BE2C (cell line): ENCODE measurements at places on chromosomes 4 and X.

DNA sequence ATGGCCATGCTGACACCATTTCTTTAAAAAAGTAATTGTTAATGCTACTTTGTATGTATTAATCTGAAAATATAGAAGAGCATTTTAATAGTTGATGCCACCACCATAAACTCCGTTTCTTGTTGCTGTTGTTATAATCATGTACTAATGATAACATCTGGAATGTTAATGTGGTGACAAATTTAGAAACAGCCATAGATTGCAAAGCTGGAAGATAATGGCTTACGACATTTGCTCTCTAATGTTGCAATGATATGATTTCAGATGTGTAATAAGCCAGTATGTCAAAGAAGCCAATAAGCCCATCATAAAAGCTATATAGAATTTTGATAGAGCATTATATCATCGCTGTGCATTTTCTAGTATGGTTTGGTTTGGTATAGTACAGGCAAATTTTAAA lies 579.4 kb upstream of the ZFP42 start:
- no peak for DNase-seq

DNA sequence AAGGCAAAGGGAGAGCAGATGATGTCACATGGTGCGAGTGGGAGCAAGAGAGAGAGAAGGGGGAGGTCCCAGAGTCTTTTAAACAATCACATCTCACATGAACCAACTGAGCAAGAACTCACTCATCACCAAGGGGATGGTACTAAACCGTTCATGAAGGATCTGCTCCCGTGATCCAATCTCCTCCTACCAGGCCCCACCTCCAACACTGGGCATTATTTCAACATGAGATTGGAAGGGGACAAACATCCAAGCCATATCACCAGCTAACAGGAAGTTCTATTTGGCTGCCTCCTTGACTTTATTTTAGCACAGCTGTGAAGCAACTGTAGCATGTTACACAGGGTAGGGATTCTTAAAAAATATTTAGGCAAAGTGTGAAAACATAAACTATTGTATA lies 102.5 kb downstream of the DDIT4L start:
- no peak for DNase-seq

DNA sequence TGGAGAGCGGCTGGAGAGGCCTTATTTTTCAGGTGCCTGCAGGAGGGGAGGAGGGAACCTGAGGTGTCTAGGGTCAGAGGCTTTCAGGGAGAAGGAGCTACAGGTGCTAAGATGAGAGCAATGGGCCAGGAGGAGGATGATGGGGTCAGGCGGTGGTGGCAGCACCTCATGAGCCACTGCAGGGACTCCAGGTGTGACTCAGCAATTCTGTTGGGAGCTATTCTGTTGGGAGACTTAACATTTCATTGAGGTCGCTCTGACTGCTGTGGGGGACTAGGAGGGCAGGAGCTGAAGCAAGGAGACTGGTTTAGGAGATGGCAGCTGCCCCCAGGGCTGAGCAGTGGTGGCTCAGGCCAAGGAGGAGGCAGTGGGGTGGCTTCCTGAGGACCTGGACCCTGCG lies 65.0 kb downstream of the CLDN34 start:
- DNase-seq: no peak

DNA sequence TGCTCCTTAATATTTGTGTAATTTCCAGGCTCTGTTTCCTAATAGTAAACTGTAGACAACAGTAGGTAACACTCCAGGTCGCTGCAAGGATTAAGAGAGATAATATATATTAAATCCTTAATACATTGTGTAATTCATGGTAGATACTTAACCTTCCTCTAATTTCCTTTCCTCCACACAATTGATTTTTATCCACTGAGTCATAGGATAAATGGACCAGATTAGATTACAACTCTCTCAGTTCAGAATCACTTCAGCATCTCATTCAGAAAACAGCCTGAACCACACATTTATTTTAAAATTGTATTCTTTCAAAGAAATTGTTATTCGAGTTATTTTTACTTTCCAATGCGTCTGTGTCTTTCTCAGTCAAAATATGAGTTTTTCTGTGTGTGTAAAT lies 17.1 kb downstream of the GK2 start:
- DNase-seq: no peak

DNA sequence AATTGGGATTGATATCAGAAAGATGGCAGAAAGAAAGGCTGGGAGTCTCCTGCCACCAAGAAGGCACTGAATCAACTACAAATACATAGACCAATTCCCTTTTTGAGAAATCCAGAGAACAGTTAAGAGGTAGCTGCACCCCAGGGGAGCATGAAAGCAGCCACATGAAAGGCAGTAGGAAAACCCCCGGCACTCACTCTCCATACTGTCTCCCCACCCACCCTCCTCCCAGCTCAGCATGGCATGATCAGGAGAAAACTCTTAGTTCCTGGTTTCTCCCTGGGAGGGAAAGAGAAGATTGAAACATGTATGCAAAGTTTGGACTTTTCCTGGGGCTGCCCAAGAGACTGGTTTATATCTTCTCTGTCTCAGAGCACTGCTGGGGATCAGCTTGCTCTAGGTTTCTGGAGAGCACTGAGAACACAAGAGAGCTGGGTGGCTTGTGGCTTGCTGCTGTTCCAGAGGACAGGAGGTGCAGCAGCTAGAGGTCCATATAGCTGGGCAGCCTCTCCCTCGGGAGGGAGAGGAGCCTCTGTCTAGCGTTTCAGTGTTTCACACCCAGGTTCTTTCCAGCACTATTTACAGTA lies 305.7 kb downstream of the PDGFC start:
- no peak for DNase-seq

DNA sequence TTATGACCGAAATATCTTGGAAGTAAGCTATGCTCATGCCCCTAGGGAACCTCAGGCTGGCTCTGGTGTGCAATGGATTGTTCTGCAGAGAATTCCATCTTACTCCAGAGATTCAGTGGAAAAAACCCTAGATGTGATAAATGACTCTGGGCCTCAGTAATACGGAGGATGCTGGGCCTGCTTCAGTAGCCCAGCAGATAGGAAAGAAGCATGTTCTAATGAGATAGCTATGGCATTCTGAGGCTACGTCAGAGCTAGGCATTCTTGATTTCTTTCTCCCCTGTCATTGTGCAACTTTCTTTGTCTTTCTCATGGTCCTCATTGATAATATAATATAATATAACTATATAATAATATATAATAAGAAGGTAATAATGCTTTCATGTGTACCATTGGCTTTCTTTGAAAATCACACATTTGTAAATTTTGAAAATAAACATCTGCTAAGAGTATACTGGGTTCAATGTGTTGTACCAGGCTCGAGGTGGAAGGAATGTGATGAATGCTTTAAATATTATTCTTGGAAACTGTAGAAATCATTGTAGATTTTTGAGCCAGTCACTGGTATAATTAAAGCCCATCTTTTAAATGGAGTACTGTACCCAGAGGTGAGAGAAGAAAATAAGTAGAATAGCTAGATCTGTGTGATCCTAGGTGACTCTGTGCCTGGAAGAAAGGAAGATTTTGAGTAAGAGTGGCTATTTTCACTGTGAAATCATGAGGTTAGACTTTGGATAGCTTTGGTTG lies 152.0 kb downstream of the IL15 start:
- no peak for DNase-seq

DNA sequence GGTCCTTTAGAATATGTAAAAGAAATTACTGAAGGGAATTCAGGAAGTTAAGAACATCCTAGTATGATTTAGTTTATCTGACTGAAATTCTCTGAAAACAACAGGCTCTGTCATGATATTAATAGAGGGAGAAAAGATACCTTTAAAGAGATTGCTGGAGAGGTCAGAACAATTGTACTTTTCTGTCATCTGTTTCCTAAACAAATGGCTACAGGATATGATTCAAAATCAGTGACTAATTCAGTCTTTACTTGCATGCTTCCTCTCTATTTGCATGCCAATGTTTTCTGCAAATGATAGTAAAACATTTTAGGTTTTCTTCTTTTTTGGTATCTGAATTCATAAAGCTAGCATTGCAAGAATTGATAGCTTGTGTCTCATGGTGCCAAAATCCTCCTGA lies 616.7 kb upstream of the PCDH7 start:
- no peak for DNase-seq

GRCh38 chrX:10800796-10801195 lies 180.4 kb upstream of the MID1 start:
- no peak for DNase-seq

DNA sequence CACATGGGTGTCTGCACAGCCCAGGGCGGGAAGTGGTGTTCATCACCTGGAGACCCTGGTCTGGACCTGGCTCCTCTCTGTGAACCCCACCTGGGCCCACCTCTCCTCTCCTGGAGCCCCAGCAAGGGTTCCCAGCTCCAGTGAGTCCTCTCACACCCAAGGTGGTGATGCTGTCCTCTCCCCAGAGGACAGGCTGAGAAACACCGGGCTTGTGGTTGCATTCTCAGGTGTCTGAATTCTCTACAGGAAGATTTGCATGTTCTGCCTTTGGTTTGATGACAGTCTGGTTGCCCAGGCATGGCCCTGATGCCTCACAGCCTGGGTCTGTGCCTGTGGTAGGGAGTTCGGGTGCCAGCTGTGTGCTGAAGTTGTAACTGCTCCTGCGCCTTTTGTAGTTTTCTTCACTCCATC lies 3.8 kb downstream of the MAEA start:
- no peak for DNase-seq

- no peak for DNase-seq
These were observed 1024.0 kb upstream of the PCDH10 start for GRCh38 chr4:132125131-132125530.

DNA sequence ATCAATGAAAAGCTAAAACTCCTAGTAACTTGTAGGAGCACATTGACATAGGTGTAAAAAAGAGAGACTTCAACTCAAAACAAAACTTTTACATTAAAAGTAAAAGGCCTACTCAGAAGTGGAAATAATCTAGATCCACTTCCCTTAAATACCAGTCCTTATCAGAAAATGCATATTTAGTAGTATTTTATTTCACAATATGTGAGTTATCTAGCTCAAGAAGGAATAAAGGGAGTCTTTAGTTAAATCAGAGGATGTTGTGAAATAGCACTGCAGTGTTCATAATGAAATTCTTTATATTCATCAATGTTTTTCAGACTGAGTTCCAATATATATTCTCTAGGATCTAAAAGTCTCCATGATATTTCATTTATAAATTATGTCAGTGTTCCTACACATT lies 715.0 kb downstream of the GRID2 start:
- no peak for DNase-seq

DNA sequence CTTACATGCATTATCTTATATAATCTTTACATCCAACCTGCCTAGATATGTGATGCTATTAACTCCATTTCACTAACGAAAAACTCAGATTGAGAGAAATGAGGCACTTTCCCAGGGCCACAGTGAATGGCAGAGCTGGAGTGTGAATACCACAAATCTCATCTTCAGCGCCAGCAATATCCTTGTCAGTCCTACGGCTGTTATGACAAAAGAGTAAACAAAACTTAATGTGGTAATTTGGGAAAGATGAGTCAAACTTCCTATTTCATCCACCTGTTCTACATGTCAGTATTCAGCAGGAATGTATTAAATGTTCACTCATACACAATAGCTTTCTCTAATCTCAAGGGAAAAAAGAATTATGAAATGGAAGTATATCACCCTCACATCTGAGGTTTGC lies 56.9 kb downstream of the FAT1 start:
- DNase-seq: no peak

DNA sequence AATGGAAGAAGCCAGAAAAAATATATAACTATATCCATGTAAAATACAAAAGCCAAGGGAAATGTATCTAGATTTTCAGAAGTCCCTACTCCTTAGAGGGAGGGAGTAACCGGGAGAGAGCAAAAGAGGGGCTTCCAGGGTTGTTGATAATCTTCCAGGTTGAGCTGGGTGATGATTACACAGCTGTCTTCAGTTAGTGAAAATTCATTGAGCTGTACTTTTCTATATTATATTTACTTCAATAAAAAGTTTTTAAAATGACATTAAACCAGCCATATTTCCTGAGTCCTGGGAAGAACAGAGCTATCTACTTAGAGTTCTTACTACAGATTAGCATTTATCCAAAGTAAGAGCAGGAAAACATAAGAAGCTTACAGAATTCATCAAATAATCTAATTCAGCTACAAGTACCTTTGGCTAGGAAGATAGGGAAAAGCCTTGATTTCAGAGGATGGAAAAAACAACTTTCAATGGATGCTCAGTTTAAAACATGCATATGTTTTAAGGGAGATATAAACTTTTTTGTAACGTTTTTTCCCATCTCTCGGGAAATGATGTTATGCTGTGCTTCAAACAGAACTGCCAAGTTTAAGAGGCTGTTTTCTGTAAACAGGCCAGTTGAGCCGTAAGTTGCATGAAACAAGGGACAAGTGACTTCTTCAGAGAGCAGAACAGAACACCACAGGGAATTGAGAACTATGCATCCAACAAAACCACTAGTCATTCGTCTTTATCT lies 204.6 kb downstream of the SCFD2 start:
- DNase-seq: no peak

DNA sequence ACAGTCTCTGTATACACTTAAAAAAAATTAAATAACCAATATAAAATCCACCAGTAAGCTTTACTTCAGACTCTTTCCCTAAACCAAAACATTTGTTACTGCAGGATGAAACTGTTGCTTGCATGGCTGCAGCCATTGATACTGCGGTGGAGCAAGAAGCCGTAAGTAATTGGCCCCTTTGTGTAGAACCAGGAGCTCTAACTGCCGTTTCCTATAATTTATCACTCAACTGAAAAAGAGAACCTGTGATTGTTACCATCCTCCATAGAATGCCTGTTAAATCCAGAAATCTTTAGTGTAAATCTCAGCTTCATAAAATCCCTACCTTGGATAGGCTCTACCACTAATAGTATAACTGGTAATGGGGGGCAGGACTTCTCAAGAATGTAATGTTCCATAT lies 62.6 kb downstream of the KIF4A start:
- no peak for DNase-seq

DNA sequence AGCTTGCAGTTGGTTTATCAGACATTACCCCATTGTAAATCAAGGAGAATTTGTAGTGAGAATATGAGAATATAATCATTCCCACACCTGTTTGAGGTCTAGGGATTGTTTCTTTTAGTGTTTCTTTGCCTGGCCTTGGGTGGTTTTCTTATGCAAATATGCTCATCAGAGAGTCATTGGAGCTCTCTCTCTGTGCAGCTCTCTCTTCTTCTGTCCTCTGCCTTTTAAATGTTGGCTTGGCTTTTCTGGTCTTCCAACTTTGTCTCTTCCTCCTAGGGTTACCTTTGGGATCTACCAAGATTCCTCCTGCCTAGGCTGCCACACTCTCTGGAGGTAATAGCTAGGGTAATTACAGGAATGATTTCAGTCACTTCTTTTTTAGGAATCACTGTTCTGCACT lies 102.3 kb upstream of the ARSJ start:
- DNase-seq: no peak

- DNase-seq: no peak
These were observed 1.1 kb downstream of the SRPX2 start for GRCh38 chrX:100645106-100645505.

GRCh38 chrX:9071031-9071650 lies 37.2 kb upstream of the FAM9B start:
- no peak for DNase-seq

- DNase-seq: no peak
These were observed 275.0 kb upstream of the CTSO start for GRCh38 chr4:156228676-156229075.

DNA sequence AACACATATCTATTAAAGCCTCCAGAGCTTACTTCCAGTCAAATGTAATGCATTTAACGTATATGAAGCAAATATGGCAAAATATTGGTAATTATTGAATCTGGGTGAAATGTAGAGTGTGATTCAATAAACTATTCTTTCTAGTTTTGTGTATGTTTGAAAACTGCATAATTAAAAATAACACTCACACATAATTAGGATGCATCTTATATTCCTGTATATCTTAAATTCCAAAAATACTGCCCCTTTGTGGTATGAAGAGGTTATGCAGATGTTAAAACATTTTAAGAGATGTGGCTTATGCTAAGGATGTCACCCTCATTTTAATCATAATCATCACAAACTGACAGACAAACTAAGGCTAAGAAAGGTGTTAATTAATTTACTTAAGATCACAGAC lies 182.9 kb downstream of the COX18 start:
- DNase-seq: no peak
